ENCODE measurements at places on chromosomes 2 and 18.

DNA sequence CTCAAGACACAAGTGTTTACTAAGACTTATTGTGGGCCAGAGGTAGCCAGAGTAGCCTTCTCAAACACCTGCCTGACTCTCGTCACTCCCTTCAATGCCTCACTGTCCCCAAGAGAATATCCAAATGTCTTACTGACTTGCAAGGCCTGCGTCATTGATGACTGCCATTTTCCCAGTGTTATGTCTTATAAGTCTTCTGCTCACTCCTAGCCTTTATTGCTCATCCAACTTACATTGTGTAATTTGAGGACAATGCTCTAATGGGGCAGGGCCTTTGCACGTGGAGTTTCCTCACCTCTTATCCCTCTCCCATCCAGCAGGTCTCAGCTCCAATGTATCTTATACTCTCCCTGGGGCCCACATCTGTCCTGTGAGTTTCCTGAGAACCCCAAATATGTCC is 10.1 kb upstream of the CD226 start:
- DNase-seq = no peak

DNA sequence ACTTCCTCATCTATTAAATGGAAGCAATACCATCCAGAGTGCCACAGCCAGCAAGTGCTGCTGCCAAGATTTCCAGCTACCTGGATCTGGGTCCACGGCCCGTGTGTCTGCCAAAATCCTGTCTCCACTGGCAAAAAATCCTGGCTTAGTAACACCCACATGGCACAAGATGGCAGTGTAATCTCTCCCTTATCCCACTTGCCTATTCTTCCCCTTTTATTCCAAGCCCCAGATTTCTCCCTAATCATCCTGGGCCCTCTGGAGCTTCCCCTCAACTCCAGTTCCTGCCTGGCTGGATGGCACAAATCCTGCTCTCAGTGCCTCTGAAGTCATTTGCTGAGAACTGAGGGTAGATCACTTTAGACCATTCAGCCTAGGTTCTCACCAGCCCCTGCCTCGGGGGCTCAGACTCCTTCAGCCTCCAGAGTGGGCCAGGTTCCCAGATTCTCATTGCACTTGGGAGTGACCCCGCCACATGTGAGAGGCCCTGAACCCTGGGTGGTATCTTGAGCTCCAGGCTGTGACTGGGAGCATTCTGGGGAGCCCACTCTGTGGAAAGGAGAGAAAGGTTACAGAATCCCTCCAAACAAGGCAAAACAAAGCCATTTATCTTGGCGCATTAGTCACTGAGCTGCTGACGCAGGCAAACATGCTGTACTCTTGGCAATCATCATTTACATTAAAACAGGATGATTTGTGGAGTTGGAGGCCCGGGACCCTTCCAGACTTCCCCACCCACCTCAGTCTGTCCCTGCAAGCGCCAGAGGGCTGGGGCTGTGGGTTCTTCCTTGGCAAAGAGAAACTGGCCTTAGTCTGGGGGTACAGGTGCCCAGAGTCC is 325.8 kb downstream of the DYSF start:
- DNase-seq = peak; percentile 45

- DNase-seq = no peak
These were observed 106.6 kb downstream of the MAPK4 start for GRCh38 chr18:50666536-50666935.

GRCh38 chr18:23793985-23794867 is 105.0 kb downstream of the LAMA3 start:
- DNase-seq = no peak

DNA sequence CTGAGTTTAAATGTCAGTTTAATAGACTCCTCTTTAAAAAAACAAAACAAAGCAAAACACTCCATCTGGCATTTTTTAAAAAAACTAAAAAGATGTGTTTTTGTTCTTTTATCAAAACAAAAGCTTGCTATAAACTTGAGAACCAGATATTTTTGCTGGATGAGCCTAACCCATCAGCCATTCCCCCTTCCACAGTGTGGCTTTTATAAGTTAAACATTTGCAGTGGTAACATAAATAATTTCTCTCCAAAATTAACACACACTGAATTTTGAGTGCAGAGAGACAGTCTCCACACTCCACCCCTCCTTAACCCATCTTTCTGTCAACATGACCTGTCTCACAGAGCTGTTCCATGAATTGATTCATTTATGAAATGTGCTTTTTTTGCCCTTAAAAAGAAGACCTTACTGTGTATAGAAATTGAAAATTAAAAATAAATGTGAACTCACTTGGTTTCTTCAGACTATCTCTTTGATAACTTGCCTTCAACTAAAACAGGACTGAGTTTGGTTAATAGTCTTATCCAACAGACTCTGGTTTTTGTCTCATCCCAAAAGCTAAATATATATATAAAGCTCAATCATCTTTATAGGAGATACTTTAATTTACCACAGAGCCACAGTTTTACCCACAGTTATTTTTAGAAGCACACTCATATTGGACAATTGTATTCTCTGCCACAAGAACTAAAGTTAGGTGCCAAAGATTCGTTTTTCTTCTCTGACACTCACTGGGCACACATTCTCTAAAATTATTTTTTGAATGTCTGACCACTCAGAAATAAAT is 64.8 kb upstream of the STK39 start:
- DNase-seq = no peak

GRCh38 chr2:227456772-227457171 is 15.2 kb upstream of the AGFG1 start:
- DNase-seq = no peak
